ENCODE measurements at places on chromosomes 6 and 20. TPM values are rescaled to one million over a fixed set of nuclear protein-coding genes. Genes with fewer than 3 reads are reported as not detected.

RIOK1 gene
- total RNA-seq: 21.5 TPM

COL21A1 gene
- total RNA-seq: 4.9 TPM

BPIFA2 gene
- total RNA-seq: not detected

DNA sequence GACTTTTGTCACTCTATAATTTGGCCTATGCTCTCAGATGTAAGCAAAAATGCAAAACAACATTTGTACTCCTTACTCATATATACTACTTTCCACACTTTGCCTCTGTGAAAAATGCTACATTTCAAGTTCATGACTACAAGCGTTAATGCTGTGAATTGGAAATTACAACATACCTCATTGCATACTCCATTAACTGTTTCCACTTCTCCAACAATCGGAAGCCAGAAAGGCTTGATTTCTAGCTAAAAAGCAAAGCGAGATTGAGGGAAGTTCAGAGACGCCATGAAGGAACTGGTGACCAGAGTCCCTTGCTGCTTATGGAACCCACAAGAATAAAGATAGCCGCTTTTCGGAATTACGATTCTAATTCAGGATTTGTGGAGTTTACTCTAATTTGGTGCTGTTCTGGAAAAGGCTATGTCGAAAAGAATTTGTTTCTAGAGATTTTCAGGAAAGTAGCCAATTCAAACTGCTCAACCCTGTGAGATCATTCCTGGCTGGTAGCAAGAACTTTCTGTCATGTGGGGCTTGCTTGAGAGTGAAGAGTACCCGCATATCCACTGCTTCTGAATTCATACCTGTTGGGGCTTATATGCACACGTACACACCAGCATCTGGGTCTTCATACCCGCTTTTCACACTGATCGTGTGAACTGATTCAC, 98.0 kb upstream of the CITED2 start:
- no peak for ATAC-seq

- peak; percentile 27 for ATAC-seq
Measured at GRCh38 chr6:26003102-26003694, 40.6 kb downstream of the TRIM38 start.

TOX2 gene
- 1.2 TPM for total RNA-seq

- ATAC-seq: no peak
Measured at GRCh38 chr6:42385339-42385738, 66.4 kb downstream of the TRERF1 start.

HLA-DRB1 gene
- total RNA-seq: 17.3 TPM

FOXA2 gene
- total RNA-seq: 0.16 TPM

DNA sequence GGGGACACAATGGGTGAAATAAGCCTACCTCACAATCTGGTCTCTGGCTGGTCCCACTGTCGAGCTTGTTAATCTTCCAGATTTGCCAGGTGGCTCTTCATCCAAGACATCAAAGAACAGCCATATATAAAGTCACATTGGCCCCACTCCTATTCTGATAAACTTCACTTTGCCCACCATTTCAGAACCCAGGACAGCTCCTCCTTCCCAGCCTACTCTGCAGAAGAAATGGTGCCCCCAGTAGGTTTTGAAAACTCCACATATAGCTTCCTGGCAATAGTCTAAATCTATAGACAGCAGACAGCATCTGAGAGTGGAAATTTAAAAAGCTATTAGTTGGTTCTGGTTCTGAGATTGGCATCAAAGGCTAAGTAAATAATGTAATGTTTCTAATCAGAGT, 143.1 kb upstream of the PCSK2 start:
- no peak for ATAC-seq

- ATAC-seq: no peak
Measured at GRCh38 chr20:31824554-31825313, 5.6 kb downstream of the MYLK2 start.

- peak; percentile 44 for ATAC-seq
Measured at GRCh38 chr6:43170417-43170930, 595 bp upstream of the SRF start.

GRCh38 chr6:57276946-57277345, 40.5 kb upstream of the PRIM2 start:
- no peak for ATAC-seq

- ATAC-seq: no peak
Measured at GRCh38 chr20:62653951-62654685, 11.8 kb downstream of the SLCO4A1 start.

- no peak for ATAC-seq
Measured at GRCh38 chr6:91659891-91660290, 1073.0 kb upstream of the MAP3K7 start.

DNA sequence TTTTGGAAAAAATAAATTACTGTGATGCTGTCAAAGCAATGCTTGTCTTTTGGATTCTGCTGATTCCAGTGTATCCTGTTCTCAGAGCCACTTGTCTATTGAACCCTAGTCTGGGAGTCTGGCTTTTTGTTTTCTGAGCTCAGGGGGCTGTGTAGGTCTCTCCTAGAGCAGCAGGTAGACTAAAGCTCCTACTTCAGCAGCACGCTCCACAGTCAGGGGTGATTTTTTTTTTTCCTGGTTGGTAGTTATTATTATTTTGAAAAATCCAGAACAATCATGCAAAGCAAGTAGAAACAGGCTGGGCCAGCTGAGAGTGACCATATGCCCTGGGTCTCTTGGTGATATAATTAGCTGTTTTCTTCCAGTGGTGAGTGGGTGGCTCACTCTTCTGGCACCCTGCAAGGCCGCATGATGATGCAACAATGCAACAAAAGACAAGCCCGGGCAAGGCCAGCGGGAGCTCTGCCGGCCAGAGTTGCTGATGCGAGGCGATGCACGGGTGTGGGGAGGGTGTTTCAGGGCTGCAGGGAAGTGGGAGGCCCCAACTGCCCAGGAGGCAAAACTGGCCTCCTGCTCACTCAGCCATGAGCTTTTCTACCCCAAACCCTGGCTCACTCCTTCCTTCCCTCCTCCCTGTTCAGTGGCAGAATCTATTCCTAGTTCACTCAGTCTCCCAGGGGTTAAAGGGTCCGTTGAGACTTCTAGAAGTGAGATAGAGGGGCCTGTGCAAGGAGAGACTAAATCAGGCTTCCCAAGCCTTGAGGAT, 11.5 kb upstream of the CDKN1A start:
- peak; percentile 78 for ATAC-seq

- ATAC-seq: no peak
Measured at GRCh38 chr6:27565839-27566779, 93.2 kb upstream of the ZNF184 start.
